ENCODE measurements at places on chromosomes 1 and 21.

DNA sequence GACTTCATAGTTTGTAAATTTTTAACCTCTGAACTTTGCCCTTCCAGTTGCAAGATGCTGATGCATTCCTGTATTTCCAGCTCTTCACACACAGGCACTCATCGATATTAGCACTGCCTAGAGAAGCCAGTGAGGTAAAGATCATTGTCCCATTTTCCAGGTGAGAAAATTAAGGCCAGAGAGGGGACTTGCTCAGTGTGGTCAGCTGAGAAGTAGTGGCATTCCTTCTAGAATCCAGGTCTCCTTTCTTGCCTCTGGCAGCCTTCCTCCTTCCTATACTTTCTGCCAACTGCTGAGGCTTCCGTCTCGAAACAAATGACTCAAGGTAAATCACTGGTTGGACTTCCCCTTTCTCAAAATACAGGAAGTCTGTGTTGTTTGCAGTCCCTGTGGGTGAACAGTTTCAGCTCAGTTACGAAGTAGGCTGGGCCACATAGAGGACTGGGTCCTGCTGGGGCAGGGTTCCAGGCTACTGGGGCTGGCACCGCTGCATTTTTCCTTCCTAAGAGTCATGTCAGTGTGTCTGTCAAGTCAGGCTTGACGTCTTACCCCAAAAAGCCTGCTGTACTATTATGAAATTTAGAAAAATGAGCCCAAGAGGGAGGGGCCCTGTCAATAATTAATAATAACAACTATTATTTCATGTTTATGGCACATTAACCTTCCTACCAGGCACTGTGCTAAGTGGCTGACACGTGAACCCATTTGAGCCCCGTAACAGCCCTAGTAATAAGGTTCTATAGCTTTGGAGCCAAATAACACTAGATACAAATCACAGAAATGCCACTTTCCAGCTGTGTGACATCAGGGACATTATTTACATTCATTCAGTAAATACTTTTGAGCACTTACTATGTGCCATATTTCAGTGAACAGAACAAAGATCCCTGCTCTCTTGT, 16.6 kb upstream of the RNF19B start:
- DNase-seq, result peak; percentile 8

DNA sequence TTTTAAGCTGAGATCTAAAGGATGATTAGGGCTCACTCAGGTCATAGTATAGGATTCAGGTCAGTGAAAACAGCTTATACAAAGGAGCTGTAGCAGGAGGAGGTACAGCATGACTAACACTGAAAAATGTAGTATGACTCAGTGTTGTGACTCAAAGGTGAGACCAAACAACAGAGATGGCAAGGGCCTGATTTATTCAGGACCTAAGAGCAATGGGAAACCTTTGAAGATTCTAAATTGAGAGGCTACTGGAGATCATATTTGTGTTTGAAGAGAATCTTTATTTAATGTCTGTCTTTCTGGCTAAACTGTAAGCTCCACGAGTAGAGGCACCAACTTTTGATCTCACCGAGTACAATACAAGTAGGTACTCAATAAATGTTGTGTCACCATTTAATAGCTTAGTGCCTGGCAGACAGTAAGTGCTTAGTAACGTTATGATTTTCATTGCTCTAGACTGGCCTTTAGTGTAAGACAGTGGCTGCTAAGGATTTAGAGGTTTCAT, 43.5 kb downstream of the PRKAA2 start:
- no peak for DNase-seq

DNA sequence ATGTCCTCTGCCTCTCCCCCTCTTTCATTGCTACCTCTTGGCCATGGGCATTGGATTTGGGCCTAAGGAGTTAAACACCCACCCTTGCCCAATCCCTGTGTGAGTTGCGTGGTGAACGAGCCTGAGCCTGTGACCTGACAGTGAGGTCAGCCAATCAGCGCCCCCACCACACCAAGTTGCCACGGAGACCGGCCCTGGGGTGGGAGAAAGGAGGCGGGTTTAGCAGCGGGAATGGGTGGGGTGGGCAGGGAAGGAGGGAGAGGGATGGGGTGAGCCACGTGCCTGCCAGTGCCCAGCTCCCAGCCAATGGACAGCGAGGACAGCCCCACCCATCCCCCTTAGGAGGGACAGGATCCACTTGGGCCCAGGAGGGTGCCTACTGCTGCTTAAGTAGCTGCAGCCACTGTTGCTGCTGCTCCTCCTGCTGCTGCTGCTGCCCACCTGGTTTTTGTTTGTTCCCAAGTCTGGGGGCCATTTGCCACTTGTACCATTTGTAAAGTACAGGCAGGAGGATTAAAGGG, 9.5 kb downstream of the ZBTB7B start:
- no peak for DNase-seq

DNA sequence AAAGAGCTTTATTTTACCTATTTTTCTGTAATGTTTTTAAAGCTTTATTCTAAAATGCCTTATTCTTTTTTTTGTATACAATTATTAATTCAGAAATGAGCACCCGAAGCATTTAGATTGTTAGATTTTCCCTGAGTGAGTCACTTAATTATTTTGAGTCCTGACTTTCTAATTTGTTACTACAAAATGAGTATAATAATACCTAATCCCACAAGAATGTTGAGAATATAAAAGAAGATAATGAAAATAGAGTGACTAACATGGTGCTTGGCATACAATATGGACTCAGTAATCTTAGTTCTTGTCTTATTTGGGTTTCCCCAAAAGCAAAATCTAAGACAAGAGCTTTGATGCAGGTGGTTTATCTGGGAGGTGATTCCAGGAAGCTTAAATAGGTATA, 142.2 kb downstream of the LHX8 start:
- no peak for DNase-seq

GRCh38 chr1:153262462-153263157, 3.1 kb downstream of the LORICRIN start:
- no peak for DNase-seq

- peak; percentile 36 for DNase-seq
Observed at GRCh38 chr1:150464422-150464826, 22.8 kb upstream of the TARS2 start.

DNA sequence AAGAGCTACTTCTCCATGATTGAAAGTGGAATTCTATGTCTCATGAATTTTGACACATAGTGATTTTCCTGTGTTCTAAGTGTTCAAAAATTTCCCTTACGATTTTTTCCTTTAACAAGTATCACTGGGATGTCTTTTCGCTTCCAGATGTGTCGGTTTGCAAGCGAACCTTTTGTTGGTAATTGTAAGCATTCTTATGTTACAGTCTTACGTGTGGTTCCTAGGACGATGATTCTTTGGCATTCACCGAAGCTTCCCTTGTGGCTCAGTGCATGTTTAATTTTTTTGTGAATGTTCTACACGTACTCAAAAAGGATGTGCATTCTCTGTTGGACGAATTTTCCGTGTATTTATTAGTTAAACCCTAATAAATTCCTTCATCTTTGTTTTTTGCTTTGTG, 211.6 kb downstream of the CAMTA1 start:
- no peak for DNase-seq

DNA sequence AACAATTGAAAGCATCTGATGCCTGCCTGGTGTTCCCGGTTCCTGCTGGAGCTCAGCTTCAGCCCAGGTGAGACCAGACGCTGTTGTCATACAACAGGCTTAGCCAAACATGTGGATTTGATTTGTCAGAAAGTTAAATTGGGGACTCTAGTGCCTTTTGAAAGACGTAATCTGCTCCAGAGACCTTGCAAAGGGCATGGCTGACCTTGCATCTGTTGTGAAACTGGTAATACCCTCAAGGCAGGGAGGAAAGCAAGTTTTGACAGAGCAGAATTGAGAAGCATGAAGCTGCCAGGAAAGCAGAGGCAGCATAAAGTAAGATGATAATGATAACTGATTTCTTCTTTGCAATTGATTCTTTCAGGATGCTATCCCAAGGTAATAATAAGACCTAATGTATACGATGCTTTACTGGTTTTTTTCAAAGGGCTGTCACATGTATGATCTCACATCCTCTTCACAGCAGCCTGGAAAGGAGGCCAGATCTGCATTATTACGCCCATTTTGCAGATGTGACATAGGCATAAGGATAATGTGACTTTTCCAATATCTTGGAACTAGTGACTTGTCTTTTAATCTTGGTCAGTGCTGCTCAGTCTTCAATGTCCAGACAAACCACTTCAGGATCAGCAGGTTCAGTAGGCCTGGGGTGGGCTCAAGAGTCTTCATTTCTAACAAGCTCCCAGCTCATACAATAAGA, 24.7 kb upstream of the CNN3 start:
- DNase-seq, result no peak

GRCh38 chr1:38541223-38541622, 318.3 kb downstream of the RRAGC start:
- no peak for DNase-seq

DNA sequence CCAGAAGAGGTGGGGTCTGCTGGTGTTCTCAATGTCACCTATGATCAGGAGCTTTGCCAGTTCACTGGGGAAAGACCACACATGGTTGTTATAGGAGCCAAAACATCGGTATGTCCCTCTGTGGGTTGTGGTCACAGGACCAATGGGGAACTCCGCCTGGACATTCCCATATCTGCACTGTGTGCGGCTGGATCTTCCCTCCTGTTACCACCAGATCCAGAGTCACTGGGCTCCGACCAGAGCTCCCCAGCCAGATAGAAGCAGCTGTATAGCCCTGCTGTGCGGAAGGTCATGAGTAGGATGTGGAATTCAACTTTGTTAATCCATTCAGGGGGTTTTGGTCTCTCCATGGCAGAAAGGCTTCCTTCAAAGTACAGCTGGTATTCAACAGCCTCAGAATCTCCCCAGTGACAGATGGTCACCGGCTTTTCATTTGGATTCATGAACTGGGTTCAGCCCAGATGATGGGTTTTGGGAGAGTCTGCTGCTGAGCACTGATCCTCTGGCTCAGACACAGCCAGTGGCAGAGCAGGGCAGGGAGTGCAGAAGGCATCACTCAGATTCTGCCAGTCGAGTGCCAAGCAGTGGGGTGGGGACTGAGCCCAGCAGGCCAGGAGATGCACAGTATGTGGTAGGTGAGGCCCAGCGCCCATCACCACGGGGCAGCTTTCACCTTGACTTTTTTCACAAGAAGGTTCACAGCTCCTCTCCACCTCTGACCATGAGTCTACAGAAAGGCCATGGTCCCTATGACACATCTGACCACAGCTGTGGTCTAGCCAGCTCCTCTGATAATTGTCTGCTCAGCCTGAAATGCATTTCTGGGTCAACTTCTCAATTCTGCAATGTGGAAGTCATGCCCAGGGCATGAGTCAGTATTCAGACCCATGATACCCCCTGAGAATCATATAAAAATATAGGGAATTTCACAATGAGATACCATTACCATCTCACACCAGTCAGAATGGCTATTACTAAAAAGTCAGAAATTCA, 2.9 kb upstream of the SHCBP1L start:
- no peak for DNase-seq

DNA sequence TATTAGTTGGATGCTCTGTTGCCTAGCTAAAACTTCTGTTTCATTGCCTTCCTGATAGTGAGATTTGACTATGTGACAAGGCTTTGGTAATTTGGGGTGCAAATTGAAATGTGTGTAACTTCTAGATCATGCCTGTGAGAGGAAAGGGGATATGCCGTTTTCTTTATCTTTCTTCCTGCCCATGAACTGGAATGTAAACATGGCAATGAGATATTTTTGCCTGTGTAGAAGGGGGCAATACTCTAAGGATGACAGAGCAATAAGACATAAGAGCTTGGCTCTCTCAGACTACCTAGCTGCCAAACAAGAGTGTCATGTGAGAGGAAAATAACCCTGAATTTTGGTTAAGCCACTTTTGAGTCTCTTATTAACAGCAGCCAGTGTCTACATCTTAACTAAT, 49.7 kb downstream of the RAP1A start:
- DNase-seq, result no peak

- no peak for DNase-seq
Observed at GRCh38 chr1:229199261-229200243, 71.4 kb upstream of the RAB4A start.

- no peak for DNase-seq
Observed at GRCh38 chr21:18252680-18253079, 8.0 kb downstream of the CHODL start.

GRCh38 chr21:38938343-38938742, 132.6 kb downstream of the ETS2 start:
- DNase-seq, result no peak

DNA sequence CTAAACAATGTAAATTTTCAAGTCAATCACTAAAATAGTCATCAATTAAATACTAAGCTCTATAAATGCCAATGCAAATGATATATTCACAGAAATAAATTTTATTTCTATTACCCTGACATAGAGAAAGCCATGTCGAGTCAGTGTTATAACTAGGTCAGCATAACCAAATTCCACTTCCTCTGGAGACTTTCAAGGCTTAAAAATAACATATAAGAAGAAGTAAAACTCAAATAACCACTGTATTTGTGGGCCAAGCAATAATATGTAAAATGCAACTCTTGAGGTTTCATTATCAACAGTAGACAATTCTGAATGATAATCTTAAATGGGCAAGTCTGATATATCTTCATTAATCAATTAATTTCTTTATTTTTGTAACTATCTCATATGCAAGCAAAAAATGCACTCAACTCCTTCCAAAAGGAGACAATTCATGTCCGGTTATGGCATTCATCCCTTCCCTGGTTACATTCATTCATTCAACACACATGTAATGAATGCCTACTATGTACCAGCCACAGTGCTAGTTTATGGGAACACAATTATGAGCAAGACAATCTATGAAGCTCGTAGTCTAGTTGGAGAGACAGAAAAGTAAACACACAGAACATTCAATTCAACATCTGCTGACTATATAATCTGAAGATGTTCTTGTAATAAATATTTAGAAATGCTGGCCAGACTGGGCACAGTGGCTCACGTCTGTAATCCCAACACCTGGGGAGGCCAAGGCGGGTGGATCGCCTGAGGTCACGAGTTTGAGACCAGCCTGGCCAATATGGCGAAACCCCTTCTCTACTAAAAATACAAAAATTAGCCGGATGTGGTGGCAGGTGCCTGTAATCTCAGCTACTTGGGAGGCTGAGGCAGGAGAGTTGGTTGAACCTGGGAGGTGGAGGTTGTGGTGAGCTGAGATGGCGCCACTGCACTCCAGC, 37.1 kb upstream of the CAP1 start:
- no peak for DNase-seq

GRCh38 chr1:152697701-152698600, at the start of gene LCE2A:
TSS of gene LCE2A (plus strand) at chr1:152698345. CDS start at chr1:152698902, 557 bp downstream.
- no peak for DNase-seq

GRCh38 chr1:194445244-194445643, 1258.8 kb upstream of the B3GALT2 start:
- DNase-seq, result no peak

DNA sequence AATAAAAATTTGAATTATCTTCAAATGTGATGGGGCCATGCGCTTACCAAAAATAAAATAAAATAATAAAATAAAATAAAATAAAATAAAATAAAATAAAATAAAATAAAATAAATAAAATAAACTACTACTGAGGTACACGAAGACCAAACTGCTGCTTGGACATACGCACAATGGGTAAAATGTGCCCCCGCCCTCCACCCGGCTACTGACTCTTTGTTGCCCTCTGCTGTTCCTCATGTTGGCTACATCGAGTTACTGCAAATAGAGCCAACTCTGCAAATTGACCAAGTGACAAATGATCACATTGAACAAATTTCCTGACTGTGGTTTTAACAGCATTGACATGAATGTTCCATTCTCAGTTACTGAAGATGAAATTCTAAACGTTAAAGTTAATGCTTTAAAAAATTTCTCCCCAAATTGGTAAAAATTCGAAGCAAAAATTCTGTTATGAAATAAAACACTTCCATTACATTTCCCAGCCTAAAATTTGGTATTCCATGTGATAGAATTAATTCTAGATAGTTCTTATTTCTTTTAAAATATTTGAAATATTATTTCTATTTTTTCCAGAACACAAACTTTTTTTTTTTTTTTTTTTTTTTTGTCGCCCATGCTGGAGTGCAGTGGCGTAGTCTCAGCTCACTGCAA, 18.8 kb upstream of the MAP1LC3C start:
- peak; percentile 11 for DNase-seq
